ENCODE measurements at places on chromosomes 6 and 20. TPM values are rescaled to one million over a fixed set of nuclear protein-coding genes. Genes with fewer than 3 reads are reported as not detected.

The FRK gene
- not detected for total RNA-seq

The C6orf58 gene
- not detected for total RNA-seq

The PTCRA gene
- not detected for total RNA-seq

The F13A1 gene
- total RNA-seq: not detected

DNA sequence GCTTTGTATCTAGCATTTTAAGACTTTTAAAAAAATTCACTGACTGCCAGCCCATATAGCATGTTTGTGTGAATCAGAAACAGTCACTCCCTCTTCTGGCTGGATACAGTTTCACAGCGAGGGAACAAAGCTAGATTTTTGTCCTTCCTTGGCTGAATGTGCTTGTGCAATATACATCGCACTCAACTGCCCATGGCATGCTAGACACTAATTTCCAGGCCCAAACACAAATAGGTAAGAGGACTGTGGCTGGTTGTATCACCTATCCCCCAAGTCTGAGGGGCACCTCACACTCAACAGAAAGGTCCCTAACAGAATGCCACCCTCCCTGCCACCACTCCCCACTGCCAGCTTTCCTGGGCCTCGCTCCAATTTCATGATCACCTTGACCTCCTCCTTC is 16.2 kb upstream of the BLCAP start:
- H3K27me3 ChIP-seq: peaks cover 6% of the 10 kb centered on the region
- no peaks in the 10 kb centered on the region for H3K36me3 ChIP-seq
- H3K4me3 ChIP-seq: no peak overlapping the region
- no peak for DNase-seq
- no peaks in the 10 kb centered on the region for H3K4me1 ChIP-seq

GRCh38 chr6:32234934-32235333 is 11.1 kb upstream of the NOTCH4 start:
- H3K27ac ChIP-seq: no peak overlapping the region
- H3K4me1 ChIP-seq: peaks cover 3% of the 10 kb centered on the region
- no peak overlapping the region for H3K4me3 ChIP-seq
- peaks cover 4% of the 10 kb centered on the region for H3K27me3 ChIP-seq
- no peaks in the 10 kb centered on the region for H3K36me3 ChIP-seq
- no peak for DNase-seq

DNA sequence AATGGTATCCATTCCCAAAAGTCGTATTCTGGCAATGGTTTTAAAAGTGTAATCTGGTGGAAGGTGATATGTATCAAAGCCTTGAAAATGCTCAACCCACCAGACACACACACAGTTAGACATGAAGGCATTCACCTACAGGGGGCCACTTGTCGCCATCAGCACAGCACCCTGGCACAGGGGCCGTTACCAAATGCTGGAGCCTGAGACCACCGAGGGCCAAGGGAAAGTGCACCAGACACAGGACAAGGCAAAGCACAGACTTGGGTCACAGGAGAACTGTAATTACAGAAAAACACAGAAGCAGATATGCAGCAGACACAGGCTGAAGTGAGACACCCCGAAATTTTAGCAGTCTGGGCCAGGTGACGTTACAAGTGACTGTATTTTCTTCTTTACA is 9.3 kb downstream of the TAF4 start:
- peaks cover 3% of the 10 kb centered on the region for H3K36me3 ChIP-seq
- H3K4me3 ChIP-seq: no peak overlapping the region
- no peak overlapping the region for H3K27ac ChIP-seq
- no peaks in the 10 kb centered on the region for H3K27me3 ChIP-seq
- no peak for DNase-seq
- no peaks in the 10 kb centered on the region for H3K4me1 ChIP-seq

DNA sequence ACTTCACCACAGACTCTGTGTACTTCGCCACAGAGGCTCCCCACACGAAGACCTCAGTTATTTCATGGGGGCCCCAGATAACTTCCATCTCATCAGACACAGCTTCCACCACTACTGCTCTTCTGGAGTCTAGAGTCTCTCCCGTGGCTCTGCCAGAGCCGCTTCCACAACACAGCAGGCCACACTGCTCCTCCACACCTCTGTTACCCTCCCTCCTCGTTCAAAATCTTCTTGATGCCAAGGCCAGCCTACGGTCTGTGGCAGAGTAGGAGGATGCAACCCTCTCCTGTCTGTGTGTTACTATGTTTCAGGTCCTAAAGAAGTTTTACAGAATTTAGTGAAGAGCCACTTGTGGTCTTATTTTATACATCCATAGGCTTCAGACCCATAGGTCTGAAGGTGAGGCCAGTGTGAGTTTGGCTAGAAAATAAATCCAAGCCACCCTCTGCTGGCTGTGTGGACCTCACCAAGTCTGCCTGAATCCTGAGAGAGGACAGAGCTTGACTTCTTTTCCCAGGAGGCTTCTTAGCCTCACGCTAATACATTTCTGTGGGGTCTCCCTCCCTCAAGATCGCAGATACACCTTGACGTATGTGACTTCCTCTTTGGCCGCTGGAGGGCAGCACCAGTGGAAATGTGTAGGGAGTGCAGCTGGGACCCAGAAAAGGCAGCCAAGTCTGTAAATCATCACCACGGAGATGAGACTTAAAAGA is 197.7 kb downstream of the FAXC start:
- no peak overlapping the region for H3K4me3 ChIP-seq
- peaks cover 6% of the 10 kb centered on the region for H3K27me3 ChIP-seq
- no peaks in the 10 kb centered on the region for H3K36me3 ChIP-seq
- H3K27ac ChIP-seq: no peak overlapping the region
- no peaks in the 10 kb centered on the region for H3K4me1 ChIP-seq

DNA sequence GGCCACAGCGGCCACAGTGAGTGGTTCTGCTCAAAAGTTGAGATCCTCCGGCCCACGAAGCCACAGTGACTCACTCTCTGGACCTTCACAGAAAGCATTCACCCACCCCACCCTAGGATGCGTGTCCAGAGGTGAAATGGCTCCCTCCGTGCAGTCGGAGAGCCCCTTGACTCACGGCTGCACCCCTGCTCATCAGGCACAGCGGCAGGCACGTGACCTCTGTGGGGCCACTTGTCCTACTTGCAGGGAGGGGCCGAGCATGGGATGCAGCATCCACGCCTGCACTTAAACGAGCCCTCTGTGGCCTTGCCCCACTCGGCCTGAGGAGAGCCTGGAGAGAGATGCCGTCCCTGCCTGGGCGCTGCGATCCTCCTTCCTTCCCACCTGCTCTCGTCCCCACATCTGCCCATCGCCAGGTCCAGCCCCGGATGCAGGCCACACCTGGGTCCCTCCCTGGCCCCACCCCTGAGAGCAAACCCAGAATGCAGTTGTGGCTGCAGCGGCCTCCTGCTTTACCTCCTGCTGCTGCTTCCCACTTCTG is 28.7 kb downstream of the NTSR1 start:
- peaks cover 32% of the 10 kb centered on the region for H3K27me3 ChIP-seq
- no peaks in the 10 kb centered on the region for H3K36me3 ChIP-seq
- DNase-seq: no peak
- no peak overlapping the region for H3K27ac ChIP-seq
- H3K4me3 ChIP-seq: no peak overlapping the region

GRCh38 chr6:5746053-5746758 is 260.5 kb downstream of the NRN1 start:
- peaks cover 2% of the 10 kb centered on the region for H3K36me3 ChIP-seq
- H3K27me3 ChIP-seq: no peaks in the 10 kb centered on the region
- H3K27ac ChIP-seq: no peak overlapping the region
- DNase-seq: no peak
- H3K4me3 ChIP-seq: no peak overlapping the region

- no peaks in the 10 kb centered on the region for H3K27me3 ChIP-seq
- no peaks in the 10 kb centered on the region for H3K36me3 ChIP-seq
- peaks cover 12% of the 10 kb centered on the region for H3K4me1 ChIP-seq
- no peak overlapping the region for H3K4me3 ChIP-seq
- no peak overlapping the region for H3K27ac ChIP-seq
Measured at GRCh38 chr6:162178666-162179065, 548.9 kb downstream of the PRKN start.

DNA sequence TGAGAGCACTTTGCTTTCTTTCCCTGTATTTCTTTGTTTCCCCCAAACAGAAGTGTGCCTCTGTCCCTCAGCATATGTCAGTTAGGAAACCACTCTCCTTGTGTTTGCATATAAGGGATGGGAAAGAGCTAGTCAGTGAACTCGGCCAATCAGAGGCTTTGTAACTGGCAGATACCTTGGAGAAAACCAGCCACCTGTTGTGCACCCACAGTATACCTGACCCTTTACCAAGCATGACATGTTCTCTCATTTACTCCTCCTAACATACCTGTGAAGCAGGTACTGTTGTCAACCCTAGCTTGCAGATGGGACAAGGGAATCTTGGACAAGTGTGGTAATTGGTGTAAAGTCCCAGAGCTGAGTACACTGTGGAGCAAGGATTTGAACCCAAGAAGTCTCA is 96.1 kb upstream of the FAM8A1 start:
- peaks cover 5% of the 10 kb centered on the region for H3K27me3 ChIP-seq
- H3K36me3 ChIP-seq: no peaks in the 10 kb centered on the region
- no peaks in the 10 kb centered on the region for H3K4me1 ChIP-seq
- no peak for DNase-seq
- H3K4me3 ChIP-seq: no peak overlapping the region
- no peak overlapping the region for H3K27ac ChIP-seq

DNA sequence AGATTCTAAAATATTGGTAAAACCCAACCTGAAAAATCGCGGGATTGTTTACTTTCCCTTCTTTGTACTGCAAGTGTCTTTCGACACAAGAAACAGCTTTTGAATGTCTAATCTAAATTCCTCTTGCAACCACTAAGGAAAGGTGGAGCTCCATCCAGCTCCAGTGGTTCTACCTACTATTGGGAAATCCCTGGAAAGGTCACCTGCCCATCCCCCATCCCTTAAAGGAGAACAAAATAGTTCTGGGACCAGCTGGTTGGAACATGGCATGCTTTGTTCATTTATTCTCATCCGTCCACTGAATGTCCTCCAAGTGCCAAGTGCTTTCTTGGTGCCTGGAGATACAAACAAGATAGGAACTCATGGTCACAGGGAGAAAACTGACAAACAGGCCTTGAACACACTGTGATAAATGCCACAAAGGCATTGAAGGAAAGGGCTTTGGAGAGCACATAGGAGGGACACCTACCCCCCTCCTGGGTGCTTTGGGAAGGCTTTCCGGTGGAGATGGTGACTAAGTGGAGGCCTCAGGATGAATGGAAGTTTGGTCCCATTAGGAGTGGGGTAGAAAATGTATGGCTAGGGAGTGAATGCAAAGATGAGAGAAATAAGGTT is 2.3 kb upstream of the CITED2 start:
- H3K4me3 ChIP-seq: no peak overlapping the region
- no peak for DNase-seq
- H3K27me3 ChIP-seq: no peaks in the 10 kb centered on the region
- H3K4me1 ChIP-seq: peaks cover 32% of the 10 kb centered on the region

GRCh38 chr6:52154381-52154780 is 31.8 kb upstream of the IL17A start:
- H3K27ac ChIP-seq: no peak overlapping the region
- no peak overlapping the region for H3K4me3 ChIP-seq
- peaks cover 31% of the 10 kb centered on the region for H3K4me1 ChIP-seq

- H3K27ac ChIP-seq: no peak overlapping the region
- no peak for DNase-seq
- H3K4me1 ChIP-seq: no peaks in the 10 kb centered on the region
- no peaks in the 10 kb centered on the region for H3K27me3 ChIP-seq
- no peak overlapping the region for H3K4me3 ChIP-seq
Measured at GRCh38 chr20:41249411-41250281, 67.9 kb downstream of the ZHX3 start.

DNA sequence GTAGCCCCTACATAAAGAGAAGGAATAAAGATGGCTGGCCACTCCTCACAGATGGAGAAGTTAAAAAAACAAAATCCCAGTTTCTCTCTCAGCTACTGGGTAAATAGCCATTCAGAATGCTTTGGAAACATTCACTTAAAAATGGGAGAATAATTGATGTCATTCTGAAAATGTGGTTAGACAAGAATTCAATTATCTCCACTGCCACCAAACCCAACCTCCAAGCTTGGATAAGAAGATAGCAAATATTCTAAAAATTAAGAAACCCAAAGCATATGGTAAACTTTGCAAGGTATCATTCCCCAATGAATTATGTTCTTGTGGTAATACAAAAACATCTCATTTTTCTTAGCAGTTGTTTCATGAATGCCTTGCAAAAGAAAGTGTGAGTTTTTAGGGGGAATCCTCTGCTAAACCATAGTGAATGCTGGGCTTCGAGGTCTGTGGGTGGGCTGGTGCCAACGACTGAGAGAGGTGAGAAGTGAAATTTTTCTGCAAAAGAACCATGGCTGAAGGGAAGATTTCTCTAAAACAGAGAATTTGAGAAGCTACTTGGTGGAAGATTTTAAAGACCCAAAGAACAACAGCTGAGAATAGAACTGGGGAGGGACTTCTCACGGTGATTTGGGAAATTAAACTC is 497.9 kb upstream of the JARID2 start:
- no peaks in the 10 kb centered on the region for H3K27me3 ChIP-seq
- H3K27ac ChIP-seq: peak overlapping the region; percentile 37
- peaks cover 57% of the 10 kb centered on the region for H3K4me1 ChIP-seq

DNA sequence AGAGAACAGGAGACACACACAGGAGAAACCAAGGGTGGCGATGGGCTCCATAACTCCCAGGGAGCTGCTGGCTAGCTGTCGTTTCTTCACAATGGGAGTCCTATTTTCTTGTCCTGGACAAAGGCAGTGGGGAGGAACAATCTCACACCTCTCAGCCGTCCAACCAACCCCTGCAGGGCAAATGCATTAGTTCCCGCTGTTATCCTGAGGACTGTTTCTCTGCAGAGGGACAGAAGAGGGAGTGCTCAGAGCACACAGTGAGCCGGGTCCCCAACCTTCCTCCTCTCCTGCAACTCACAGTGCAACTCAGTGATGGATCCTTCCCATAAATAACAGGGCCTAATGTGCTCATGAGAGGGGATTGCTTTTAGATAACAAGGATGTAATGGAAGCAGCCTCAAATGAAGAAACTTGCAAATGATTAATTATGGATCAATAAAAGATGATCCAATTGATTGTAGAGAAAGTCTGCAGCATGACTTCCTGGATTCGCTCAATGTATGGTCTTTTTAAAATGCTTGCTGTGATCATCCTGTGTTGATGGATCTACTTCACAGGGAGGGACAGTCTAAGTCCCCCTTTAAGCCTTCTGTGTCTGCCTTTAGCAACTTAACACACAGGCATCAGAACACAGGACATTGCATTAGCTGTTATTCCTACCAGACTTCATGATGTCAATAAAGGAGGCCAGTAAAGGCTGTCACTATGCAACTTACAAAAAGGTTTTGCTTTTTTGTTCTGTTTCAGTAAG is 453.4 kb upstream of the AGPAT4 start:
- DNase-seq: no peak
- no peak overlapping the region for H3K27ac ChIP-seq
- H3K4me3 ChIP-seq: no peak overlapping the region
- H3K4me1 ChIP-seq: no peaks in the 10 kb centered on the region

DNA sequence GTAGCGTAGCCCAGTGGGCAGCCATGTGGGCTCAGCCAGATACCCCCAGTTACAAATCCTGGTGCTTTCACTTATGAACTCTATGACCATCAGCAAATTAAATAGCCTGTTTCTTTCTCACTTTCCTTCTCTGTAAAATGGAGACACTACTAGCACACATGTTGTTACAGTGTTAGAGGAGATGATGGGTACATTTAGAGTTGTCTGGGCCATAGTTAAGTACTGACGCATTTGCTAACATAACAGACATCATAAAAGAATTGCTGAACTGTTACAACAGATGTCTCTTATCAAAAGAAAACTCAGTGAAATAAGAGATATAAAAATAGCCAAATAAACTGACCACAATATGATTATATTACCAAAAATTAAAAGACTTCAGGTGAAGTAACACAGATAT is 69.9 kb upstream of the DOK5 start:
- DNase-seq: no peak
- H3K4me3 ChIP-seq: no peak overlapping the region
- no peaks in the 10 kb centered on the region for H3K27me3 ChIP-seq
- H3K27ac ChIP-seq: no peak overlapping the region
- no peaks in the 10 kb centered on the region for H3K36me3 ChIP-seq
- H3K4me1 ChIP-seq: no peaks in the 10 kb centered on the region
